ENCODE measurements at places on chromosomes 2 and 18.

DNA sequence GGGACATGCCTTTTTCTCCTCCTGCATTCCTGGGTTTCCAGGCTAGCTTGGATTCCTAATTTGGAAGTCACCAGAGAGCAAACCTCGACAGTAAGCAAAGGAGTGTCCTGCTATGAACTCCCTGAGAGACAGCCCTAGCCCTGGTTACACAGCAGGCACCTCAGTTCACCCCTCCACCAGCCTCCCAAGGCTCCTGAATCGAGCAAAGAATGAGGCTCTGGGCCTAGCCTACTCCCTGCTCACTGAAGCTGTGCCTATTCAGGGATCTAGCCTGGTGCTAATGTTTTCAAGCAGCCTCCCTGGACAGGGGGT, 66.7 kb upstream of the RMDN2 start:
- no peak for DNase-seq

GRCh38 chr2:190970160-190970559, 43.8 kb downstream of the STAT1 start:
- no peak for DNase-seq

- DNase-seq = peak; percentile 52
Observed at GRCh38 chr2:135818937-135819610, 17.9 kb downstream of the LCT start.

- no peak for DNase-seq
Observed at GRCh38 chr2:37617119-37617892, 54.1 kb downstream of the CDC42EP3 start.

DNA sequence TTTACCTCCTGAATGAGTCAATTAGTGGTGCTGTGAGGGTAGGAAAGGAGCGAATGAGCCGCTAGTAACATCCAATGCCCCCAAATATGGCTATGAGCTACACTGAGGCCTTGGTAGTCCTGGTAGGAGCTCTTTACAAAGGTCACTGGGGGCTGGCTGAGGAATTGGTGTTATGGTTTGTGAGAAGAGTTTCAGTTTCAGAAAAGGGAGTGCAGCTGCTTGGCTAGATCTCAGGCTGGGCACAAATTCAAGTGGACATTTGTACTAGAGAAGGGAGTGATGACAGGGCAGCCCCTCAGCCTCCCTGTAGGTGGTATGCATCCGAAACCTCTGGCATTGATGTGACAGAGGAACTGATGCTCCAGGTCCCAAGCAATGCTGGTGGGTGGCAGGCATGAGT, 13.9 kb upstream of the PAIP2B start:
- DNase-seq = no peak

GRCh38 chr2:24577481-24577880, 86.4 kb downstream of the NCOA1 start:
- DNase-seq = no peak
